Left ventricle myocardium superior (tissue), 1 donor: ENCODE measurements at places on chromosomes 6 and 20. TPM values are rescaled to one million over a fixed set of nuclear protein-coding genes. Genes with fewer than 3 reads are reported as not detected.

GRCh38 chr6:52221302-52221701 is 23.0 kb downstream of the IL17F start:
- no peak for DNase-seq

The PI16 gene
- total RNA-seq = 4.1 TPM

- DNase-seq = no peak
These were observed 93.6 kb downstream of the KIF16B start for GRCh38 chr20:16479666-16480065.

GRCh38 chr6:150928882-150929281 is 63.4 kb downstream of the MTHFD1L start:
- no peak for DNase-seq

DNA sequence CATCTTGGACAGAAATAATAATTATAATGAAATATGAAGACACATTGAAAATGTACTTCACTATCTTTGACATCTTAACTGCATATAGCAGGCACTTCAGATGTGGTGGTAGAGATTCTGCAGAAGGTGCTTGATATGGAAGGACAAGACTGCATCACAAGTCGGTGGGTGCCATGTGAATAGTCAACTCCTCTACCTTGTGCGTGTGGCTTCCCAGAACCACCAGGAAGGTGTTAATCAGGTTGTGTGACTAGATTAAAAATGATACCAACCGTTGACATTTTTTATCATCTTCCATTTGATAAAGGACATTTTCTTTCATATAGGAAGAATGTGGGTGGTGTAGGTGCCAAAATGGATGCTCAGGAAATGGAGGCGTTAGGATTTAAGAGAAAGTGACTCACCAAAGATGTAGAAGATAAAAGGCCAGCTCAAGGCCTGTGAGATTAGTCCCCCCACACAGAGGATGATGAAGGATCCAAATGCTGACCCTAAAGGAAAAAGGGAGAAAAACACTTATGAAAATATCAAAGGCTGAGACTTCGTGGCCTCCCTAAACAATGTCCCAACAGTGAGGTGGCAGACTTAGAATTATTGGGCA is 12.3 kb downstream of the SLC17A2 start:
- DNase-seq = no peak

- DNase-seq = no peak
These were observed 70.3 kb upstream of the RALGAPA2 start for GRCh38 chr20:20782755-20783154.

DNA sequence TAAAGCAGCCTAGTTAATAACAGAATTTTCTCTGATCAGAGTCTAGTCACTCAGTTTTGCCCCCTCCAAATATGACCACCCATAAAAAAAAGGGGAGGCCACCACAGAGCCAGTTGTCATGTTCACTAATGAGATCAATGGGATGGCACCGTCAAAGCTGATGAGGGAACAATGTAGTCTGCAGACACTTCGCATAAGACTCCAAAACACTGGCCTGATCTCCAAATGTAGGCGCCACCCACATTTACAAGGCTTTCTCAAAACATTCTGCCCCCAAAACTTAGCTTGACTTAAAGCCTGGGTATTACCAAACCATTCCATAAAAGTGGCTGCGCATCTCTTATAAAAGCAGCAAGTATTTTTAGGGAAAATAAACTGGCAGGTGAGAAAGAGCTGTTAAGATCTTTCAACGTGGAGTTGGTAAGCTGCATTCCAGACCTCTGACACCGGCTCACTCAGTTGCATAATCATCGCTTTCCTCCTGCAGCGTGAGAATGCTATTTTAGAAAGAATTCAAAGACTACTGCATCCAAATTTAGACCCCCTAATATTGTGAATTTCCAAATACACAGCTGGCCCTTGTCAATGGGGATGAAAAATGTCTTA is 59.3 kb downstream of the TBC1D7 start:
- no peak for DNase-seq

The VAPB gene
- total RNA-seq = 74.5 TPM

- no peak for DNase-seq
These were observed 298.7 kb upstream of the MARCKS start for GRCh38 chr6:113558431-113558830.
